ENCODE measurements at places on chromosomes 13 and 19.

DNA sequence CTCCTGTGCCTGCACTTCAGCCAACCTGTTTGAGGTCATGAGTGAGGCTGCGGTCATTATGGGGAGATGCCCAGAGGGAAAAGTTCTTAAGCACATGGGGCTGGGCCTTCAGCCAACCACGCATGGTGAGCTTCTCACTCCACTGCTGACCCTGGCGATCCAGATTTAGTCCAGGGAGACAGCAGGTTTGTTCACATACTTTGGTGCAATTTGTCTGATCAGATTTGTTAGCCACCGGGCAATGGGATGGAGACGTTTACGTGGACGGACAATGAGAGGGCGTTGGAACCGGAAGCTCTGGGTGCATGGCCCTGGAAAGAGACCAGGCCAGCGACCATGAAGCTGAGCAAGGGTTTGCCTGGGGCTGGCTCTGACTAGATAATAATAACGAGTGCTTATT lies 56.2 kb downstream of the RGCC start:
- no peaks in the 10 kb centered on the region for H3K4me1 ChIP-seq
- DNase-seq, result peak; percentile 30
- no peaks in the 10 kb centered on the region for H3K36me3 ChIP-seq
- no peak overlapping the region for H3K4me3 ChIP-seq
- H3K27me3 ChIP-seq, result no peaks in the 10 kb centered on the region
- no peak overlapping the region for H3K27ac ChIP-seq

GRCh38 chr13:36293497-36293896 lies 4.1 kb downstream of the CCDC169 start:
- H3K27ac ChIP-seq, result no peak overlapping the region
- H3K27me3 ChIP-seq, result no peaks in the 10 kb centered on the region
- no peak for DNase-seq

DNA sequence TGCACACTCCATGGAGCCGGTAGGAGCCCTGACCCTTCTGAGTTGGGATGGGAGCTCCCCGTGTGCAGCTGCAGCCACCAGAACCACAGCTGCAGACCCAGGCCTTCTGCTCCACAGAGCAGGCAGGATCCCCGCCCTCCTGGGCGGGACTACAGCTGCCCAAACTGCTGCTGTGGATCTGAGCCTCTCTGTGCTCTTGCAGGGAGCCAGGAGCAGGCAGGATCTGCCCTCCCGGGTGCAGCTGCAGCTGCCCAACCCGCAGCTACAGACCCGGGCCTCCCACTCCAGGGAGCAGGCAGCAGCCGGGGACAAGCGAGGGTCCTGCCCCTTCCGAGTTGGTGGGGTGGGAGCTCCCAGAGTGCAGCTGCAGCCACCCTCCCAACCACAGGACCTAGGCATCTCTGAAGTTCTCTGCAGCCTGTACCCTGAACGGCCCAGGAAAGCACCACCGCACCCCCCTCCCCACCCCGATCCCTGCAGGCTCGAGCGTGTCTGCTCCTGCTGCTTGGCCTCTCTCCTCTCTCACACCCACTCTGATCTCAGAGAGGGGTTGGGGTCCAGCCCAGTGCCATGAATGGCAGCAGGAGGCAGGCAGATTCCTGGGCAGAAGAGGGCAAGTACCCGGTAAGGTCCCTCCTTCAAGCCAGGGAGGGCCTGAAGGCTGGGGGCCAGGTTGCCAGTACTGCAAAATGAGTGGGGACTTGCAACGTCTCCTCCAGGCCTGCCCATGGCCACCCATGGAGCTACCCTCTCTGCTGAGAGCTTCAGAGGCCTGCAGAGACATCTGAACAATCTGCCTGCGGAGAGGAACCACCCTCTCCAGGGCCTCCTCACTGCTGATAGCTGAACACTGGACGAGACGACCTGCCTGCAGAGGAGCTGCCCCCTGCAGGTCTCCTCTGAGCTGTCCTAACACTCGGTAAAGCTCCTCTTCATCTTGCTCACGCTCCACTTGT lies 16.4 kb upstream of the EMP3 start:
- no peak for DNase-seq
- H3K27ac ChIP-seq, result peak overlapping the region; percentile 60
- no peaks in the 10 kb centered on the region for H3K36me3 ChIP-seq
- no peak overlapping the region for H3K4me3 ChIP-seq
- no peaks in the 10 kb centered on the region for H3K4me1 ChIP-seq

DNA sequence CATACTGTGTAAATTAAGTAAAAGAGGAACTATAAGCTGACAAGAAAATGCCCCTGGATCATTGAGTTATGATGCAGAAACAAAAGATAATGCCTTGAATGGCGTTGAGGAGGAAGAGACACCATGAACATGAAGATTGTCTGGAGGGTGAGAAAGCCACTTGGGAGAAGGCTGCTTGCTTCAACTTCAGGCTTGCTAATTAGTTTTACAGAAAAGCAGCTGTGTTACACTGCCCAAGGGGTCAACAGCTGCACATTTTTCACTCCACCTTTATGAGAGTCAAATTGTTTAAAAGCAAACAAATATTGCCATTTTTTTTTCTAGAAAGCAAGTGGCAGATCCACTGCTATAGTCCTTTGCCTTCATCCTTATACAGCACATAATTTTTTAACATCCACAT lies 35.5 kb upstream of the KLF12 start:
- no peak overlapping the region for H3K27ac ChIP-seq
- no peak overlapping the region for H3K4me3 ChIP-seq
- DNase-seq, result no peak
- H3K4me1 ChIP-seq, result no peaks in the 10 kb centered on the region

DNA sequence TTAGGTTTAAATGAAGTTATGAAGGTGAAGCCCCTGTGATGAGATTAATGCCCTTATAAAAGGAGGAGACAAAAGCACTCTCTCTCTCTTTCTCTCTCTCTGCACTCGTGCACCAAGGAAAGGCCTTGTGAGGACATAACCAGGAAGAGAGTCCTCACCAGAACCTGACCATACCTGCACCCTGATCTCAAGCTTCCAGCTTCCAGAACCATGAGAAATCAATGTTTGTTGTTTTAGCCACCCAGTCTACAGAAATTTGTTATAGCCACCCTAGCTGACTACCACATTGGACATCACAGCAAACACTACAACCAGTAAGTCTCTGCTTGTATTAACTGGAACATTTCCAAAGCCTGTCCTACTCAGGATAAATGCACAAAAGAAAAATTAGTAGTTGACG lies 34.7 kb upstream of the WDFY2 start:
- no peaks in the 10 kb centered on the region for H3K27me3 ChIP-seq
- no peak overlapping the region for H3K4me3 ChIP-seq
- H3K4me1 ChIP-seq, result no peaks in the 10 kb centered on the region
- H3K27ac ChIP-seq, result no peak overlapping the region

DNA sequence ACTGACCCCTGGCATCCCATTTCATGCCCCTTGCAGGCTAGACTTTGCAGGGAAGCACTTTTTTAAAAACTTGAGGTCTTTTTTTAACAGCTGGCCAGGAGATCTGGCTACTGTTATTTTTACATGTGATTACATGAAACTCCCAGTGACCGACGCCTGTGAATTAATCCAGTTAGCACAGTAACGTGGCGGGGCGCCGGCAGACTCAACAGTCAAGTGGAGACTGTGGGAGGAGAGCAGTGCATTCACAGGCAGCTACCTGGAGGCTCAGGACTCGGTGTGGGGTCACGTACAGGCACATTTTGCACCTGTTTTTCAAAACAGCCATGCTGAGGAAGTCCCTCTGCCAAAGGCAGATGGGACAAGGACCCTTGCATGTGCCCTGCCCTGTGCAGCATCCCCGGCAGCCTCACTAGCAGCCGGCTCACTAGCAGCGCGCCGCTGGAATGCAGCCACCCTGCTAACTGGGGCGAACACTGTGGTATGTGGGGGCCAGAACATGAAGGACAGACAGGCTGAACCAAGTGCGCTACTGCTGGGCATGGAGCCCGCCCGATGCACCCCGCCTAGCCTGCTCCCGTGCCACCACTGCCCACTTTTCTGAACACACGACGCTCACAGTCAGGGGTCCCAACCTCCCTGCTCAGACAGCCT lies 18.7 kb downstream of the CAPS start:
- H3K4me1 ChIP-seq, result no peaks in the 10 kb centered on the region
- H3K36me3 ChIP-seq, result peaks cover 57% of the 10 kb centered on the region
- H3K27me3 ChIP-seq, result no peaks in the 10 kb centered on the region

GRCh38 chr13:74838096-74838495 lies 643.9 kb downstream of the TBC1D4 start:
- no peaks in the 10 kb centered on the region for H3K36me3 ChIP-seq
- DNase-seq, result no peak
- H3K27me3 ChIP-seq, result no peaks in the 10 kb centered on the region
- H3K27ac ChIP-seq, result no peak overlapping the region
- no peak overlapping the region for H3K4me3 ChIP-seq
- no peaks in the 10 kb centered on the region for H3K4me1 ChIP-seq

GRCh38 chr13:113861433-113862030 lies 2.3 kb downstream of the GAS6 start:
- peak overlapping the region; percentile 84 for H3K27ac ChIP-seq
- H3K4me1 ChIP-seq, result no peaks in the 10 kb centered on the region
- H3K36me3 ChIP-seq, result no peaks in the 10 kb centered on the region
- DNase-seq, result peak; percentile 49

- no peaks in the 10 kb centered on the region for H3K27me3 ChIP-seq
- H3K4me1 ChIP-seq, result no peaks in the 10 kb centered on the region
- H3K36me3 ChIP-seq, result peaks cover 11% of the 10 kb centered on the region
- H3K27ac ChIP-seq, result peak overlapping the region; percentile 80
- no peak for DNase-seq
These were observed 505 bp upstream of the SHKBP1 start for GRCh38 chr19:40576151-40576584.

- DNase-seq, result no peak
- no peak overlapping the region for H3K4me3 ChIP-seq
- H3K36me3 ChIP-seq, result no peaks in the 10 kb centered on the region
- H3K4me1 ChIP-seq, result no peaks in the 10 kb centered on the region
- no peaks in the 10 kb centered on the region for H3K27me3 ChIP-seq
These were observed 238.6 kb upstream of the CSNK1A1L start for GRCh38 chr13:37344056-37344455.

DNA sequence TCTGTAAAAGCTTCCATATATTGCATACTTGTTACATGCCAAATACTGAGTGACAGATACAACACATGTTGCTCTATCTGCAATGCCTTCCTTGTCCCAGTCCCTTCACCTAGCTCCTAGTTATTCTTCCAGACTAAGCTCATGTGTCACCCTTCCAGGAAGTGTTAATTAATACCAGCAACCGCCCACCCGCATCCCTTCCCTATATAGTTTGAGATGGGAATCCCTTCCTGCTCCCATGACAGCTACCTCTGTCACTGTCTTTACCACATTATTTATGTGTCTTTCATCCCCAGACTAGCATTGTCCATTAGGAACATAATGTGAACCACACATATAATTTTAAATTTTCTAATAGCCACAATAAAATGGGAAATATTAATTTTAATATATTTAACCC lies 49.5 kb upstream of the FRY start:
- H3K36me3 ChIP-seq, result no peaks in the 10 kb centered on the region
- H3K27me3 ChIP-seq, result no peaks in the 10 kb centered on the region
- H3K4me3 ChIP-seq, result no peak overlapping the region

Measured in right atrium auricular region (tissue), 2 donors.